ENCODE measurements at places on chromosomes 16 and 17.
A peak's percentile ranks its signal among the peaks of the same experiment; 100 is the strongest.

DNA sequence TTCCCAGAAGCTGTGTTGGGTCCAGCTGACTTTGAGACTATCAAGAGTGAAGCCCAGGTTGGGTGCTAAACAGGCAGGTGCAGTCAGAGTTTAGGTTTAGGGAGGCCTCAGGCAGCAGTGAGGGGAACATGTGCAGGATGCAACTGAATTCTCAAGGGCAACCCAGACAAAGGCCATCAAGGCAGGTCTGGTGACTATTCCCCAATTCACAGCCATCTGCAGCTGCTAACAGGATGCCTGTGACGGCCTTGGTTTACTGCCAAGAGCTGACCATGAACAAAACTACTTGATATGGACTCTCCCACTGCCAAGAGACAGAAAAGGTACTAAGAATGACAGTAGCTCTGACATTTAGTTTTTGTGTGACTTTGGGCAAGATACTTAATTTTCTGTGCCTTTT, 45.2 kb upstream of the BCAR1 start:
- DNase-seq: no peak

- DNase-seq: no peak
These were observed 28.2 kb upstream of the PSMD7 start for GRCh38 chr16:74268372-74268782.

GRCh38 chr16:49851468-49851787, 4.5 kb downstream of the ZNF423 start:
- no peak for DNase-seq

DNA sequence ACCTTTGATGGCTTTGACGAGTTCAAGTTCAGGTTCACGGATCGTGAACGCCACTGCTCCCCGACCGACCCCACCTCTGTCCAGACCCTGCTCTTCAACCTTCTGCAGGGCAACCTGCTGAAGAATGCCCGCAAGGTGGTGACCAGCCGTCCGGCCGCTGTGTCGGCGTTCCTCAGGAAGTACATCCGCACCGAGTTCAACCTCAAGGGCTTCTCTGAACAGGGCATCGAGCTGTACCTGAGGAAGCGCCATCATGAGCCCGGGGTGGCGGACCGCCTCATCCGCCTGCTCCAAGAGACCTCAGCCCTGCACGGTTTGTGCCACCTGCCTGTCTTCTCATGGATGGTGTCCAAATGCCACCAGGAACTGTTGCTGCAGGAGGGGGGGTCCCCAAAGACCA, 17.6 kb downstream of the NOD2 start:
- DNase-seq: no peak

GRCh38 chr16:67548265-67549126, 13.8 kb upstream of the CTCF start:
- DNase-seq: no peak

- no peak for DNase-seq
These were observed 29.9 kb upstream of the VAT1L start for GRCh38 chr16:77758508-77758907.

DNA sequence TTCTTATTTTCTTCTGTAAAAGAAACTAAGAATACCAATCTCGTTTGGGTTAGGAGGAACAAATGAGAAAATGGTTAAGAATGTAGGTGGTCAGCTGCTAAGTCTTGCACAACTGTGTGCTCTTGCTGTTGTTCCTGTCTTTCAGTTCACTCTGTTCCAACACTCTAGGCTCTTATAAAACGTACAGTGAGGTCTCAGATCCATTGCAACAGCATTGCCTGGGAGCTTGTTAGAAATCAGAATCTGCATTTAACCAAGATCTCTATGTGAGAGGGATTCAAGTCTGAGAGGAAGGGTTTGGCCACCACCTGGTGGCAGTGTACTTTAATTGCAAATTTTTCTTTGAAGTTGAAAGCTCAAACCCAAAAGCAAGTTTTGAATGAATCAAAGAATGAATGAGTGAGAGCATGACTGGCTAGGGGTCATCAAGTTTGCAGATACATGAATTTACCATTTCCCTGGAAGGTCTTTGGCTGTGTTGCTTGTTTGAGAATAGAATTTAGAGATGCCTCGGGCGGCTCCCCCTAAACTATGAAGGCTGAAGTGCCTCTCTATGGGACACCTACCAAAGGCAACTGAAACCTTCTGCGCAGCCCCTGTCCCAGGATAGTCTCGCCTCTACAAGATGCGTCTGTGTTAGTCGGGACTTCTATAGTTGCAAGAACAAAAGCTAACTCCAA, 2.5 kb downstream of the ALOX15B start:
- no peak for DNase-seq

- DNase-seq: no peak
These were observed 60.4 kb downstream of the ZNF423 start for GRCh38 chr16:49795513-49795912.

DNA sequence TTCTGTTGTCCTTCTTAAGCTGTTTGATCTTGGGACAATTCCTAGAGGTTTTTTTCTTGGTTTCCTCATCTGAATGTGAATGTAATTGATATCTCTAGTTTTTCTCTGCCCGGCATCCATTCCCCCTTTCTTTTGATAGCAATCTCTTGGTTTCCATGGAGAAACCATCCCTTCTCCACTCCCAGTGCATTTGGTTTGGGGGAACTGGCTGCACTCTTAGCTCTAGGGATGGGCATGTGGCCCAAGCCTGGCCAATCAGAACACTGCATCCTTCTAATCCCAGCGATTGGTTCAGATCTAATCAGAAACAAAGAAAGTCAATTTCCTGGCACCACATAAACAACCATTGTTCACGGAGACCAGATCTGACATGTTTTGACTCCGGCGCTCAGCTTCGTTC, 45.1 kb downstream of the IRX3 start:
- no peak for DNase-seq

DNA sequence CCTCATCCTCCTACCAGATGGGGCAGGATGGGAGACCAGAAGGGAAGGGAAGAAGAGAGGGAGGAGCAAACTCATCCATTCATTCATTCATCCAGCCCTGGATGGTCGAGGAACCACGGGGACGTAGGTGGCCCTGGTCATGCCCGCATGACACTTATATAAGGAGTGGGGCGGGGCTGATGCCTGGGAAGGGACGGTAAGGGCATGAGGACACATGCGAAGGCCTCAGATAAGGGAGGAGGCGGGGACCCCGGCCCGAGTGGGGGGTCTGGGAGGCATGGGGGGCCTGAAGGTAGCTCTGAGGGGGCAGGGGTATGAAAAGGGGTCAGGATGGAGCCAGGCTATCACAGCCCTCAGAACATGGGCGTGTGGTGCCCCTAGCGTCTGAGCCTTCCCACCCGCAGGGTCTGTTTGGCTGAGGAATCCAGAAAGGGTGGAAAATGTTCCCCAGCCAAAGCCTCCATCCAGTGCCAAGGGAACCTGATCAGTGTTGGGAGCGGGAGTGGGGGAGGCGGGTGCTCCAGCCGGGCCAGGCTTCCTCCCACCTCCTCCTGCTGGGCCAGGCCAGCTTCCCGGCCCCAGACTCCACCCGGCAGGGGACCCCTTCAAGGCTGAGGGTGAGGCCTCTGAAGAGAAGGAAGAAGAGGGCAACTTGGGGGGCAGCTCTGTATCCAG, 17.6 kb upstream of the CD79B start:
- no peak for DNase-seq

DNA sequence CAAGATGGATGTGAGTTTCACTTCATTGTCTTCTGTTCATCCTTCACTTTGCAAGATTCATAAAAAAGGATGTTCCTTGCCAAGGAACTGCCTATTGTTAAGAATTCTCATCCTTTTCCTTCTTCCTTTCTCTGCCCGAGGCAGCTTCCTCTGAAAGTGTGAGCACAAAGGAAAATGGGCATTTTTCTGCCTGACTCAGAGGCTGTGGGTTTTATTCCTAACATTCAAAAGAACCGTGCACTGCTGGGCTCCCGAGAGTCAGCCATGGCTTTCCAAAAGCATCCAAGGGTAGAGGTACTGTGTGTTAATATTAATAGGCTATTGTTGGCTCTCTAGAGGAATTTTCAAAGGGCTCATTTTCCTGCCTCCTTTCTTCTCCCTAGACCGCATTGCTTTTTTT, 289.4 kb downstream of the ABCC12 start:
- no peak for DNase-seq

DNA sequence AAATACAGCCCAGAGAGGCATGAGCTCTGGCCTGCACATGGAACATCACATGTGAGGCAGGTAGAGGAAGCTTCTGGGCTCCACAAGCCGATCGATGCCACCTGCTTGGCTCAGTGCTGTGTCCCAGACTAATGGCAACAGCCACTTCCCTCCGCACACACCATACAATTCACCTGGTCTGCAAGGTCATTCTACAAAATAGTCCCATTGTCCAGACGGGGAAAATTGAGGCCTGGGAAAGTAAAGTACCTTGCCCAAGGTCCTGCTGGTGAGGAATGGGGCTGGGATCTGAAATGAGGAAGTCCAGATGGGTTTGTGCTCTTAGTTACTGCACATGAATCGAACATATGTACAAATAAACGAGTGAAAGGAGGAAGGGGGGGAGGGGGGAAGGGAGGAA, 88.0 kb downstream of the LITAF start:
- no peak for DNase-seq

GRCh38 chr17:38616361-38616760, 10.6 kb upstream of the SRCIN1 start:
- no peak for DNase-seq

DNA sequence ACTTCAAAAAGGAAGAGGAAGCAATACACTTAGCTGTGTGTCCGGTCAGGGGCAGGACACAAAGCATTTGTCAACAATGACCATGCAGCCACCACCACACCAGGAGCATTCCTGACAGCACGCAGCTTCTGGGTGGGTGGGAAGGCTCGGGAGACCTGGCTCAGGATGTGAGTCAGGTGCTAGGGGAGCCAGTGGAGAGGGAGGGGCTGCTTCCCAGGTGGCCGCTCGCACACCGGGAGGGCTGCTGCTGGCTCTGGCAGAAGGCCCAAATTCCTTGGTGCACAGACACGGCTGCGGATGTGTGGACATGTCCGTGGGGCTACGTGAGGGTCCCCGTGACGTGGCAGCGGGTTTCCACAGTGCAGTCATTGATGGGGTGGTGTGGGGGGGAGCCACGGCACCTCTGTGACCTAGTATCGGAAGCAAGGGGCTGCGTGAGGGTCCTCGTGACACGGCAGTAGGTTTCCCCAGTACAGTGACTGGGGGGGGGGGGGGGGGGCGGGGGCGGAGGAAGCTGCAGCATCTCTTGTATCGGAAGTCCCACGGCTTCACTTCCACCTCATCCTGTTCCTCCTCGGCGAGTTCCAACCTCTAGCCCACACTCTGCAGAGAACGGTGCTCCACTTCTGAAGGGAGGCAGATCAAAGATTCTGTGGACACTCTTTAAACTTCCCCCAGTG, 112.8 kb downstream of the ZNF778 start:
- no peak for DNase-seq

DNA sequence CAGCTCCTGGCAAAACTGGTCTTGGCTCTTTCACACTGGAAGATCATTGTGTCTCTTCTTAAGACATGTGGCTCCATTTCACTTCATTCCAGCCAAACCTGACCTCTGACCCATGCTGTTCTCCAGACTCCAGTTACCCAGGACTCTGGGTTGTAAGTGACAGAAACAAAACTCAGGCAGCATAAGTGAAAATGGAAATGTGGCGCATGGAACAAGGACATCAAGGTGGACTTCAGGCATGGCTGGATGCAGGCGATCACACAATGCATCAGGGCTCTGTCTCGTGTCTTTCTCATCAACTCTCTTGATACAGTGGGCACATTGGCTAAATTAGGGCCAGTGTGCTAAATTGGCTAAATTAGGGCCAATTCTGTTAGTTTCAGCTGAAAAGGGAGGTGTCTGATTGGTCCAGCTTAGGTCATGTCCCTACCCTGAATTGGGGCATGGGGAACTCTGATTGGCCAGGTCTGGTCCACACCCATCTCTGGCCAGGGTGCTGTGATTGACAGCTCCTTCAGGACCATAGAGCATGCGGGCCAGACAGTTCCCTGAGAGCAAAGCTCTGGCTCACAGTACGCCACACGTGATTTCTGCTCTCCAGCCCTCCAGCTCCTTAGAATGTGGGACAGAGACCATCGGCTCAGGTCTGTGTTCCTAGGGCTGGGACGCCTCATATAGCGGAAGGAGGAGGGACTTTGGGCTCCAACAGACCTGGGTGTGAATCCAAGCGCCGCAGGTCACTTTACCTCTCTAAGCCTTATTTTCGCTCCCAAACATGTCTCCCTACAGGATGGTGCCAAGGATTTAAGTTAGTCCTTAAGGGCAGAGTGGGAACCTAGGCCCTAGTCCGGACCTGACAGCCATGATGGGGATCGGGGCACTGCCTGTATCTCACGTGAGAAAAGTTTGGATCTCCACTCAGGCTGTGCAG, 17.5 kb downstream of the SOCS1 start:
- DNase-seq: no peak

- DNase-seq: peak; percentile 31
These were observed 4.4 kb downstream of the PITPNM3 start for GRCh38 chr17:6551869-6552531.

DNA sequence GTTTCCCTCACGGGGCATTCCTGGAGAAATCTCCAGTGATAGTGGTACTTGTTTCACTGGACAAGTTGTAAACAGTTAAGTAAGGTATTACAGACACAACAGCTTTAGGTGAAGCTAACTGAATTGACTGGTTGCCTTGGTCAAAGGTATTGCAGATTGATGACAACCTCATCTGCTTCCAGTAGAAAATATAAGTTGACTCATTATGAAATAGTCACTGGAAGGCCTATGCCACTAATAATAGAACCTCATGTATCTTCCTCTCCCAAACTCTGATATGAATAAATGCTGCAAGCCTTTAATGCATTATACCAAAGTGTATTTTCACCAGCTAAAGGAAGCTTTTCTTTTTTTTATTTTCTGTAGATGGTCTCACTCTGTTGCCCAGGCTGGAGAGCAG, 44.8 kb downstream of the GLG1 start:
- DNase-seq: no peak

DNA sequence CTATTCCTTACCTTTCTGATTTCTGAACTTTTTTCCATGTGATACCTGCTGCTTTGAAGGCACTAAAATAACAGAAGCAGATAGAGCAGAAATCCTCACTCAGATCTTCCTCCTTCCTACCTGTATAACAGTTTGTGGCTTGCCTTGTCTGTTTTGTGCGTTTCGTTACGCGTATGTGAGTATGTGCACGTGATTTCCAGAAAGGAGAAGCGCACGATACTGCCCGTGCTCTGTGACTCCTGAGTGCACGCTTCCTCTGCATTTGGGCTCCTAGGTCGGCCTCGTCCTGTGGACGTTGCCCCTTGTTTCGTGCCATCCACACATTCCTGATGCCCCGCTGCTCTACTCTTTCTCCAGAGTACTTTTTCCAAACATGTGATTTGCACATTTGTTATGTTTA, 4.1 kb downstream of the COX4I1 start:
- DNase-seq: no peak

GRCh38 chr17:48564188-48565021, 13.7 kb downstream of the HOXB4 start:
- no peak for DNase-seq

DNA sequence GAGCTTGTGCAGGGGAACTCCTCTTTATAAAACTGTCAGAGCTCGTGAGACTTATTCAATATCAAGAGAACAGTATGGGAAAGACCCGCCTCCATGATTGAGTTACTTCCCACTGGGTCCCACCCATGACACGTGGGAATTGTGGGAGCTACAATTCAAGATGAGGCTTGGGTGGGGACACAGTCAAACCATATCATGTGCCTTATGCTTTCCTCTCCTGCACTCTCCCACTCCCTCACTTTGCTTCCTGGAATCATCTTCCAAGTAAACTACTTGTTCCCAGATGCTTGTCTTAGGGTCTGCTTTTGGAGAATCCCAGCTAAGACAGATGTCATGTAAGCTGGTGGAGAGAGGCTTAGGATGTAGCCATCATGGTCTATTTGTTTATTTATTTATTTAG, 271.2 kb downstream of the HAPSTR1 start:
- DNase-seq: no peak
